ENCODE measurements at places on chromosomes 12 and 14. TPM values are rescaled to one million over a fixed set of nuclear protein-coding genes. Genes with fewer than 3 reads are reported as not detected.

The EIF2B2 gene
- 30.2 TPM for total RNA-seq

The GLT1D1 gene
- under 0.01 TPM for total RNA-seq

The LTBR gene
- 78.4 TPM for total RNA-seq

The KIAA0586 gene
- total RNA-seq = 17.8 TPM

The NOC4L gene
- total RNA-seq = 6.8 TPM
